Stimulated activated CD4-positive, alpha-beta T cell treated with anti-CD3 and anti-CD28 coated beads, Interleukin-1b, Interleukin-23, amount 100 ng/mL, for 24 hours (primary cell): ENCODE measurements at places on chromosomes 1 and 21.

DNA sequence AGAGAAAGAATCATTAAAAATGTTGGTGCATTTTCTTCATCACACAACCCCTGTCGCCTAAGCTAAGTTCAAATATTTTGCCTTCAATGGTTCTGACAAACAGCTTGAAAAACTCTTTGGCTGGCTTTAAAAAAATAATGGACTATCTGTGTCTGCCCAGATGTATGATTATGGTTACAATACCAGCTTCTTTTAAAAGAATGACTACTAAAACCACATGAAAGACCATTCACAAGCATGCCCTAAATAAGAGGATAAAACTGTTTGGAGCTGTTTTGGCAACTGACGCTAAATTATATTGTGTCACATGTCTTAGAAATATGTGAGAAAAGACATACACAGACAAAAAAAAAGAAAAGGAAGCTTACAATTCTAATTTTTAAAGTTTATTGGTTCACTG, 23.7 kb upstream of the PLPPR4 start:
- no peak for DNase-seq

GRCh38 chr1:114075546-114076242, 78.0 kb downstream of the SYT6 start:
- no peak for DNase-seq

DNA sequence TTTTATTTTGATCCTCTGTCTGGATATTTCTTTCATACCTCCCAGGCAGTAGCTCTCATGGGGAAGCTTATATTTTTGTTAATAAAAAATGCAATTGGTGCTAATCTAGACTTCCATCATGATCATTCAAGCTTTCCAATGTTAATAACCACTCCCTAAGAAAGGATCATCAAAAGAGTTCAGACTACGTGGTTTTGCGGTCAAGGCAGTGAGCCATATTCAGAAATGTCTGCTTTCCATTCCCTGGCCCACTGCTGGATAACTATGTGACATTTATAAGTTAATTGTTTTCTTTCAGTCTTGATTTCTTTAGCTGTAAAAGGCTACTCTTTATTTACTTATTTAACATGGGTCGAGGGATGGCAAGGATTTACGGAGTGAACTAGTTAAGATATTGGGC, 414.6 kb downstream of the LMO4 start:
- no peak for DNase-seq

GRCh38 chr1:209458921-209459320, 124.6 kb upstream of the CAMK1G start:
- DNase-seq: no peak

DNA sequence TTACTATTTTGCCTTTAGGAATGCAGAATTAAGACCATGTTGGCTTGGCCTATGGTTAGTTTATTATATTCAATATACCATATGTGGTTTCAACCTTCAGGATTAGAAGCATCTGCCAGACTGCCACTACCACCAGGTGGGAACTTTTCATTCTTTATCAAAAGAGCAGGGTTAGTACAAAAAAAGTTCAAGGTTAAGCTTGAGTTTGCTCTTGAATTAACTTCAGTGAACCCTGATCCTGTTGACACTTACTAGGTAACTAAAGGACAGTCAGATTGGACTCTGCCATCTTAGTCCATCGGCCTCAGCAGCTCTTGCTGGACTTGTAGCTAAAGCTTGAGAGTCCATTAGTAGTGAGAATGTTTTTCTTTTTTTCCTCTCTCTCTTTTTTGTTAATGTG, 22.1 kb downstream of the CLIC4 start:
- DNase-seq: no peak

DNA sequence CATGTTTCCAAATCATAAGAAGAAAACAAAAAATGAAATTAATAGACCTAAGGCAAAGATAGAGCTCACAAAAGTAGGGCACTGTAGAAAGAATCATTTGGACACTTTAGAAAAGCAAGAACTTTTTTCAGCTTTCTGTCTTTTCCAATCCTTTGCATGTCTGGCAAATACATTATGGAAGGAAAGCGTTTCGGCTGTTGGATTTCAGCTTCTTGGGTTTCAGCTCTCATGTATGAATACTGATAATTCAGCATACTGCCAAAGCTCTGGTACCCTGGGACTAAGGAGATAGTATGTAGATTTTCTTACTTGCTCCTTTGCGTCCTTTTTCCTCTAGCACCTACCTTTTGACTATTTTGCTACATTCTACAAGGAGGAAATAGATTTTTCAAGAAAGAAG, 375.9 kb downstream of the BRINP3 start:
- no peak for DNase-seq

- no peak for DNase-seq
These were observed 55.0 kb upstream of the ZNF326 start for GRCh38 chr1:89939693-89940438.

DNA sequence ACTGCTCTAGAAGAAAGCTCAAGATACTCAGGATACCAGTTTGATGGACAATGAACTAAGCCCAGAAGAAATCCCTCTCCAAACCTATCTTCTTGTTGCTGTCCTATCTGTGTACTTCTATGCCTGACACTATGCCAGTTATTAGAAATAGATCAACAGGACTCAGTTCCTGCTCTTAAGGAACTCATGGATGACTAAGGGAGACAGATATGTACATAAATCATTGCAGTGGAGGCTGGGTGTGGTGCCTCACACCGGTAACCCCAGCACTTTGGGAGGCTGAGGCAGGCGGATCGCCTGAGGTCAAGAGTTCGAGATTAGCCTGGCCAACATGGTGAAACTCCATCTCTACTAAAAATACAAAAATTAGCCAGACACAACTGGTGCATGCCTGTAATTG, 42.4 kb upstream of the AK4 start:
- no peak for DNase-seq

DNA sequence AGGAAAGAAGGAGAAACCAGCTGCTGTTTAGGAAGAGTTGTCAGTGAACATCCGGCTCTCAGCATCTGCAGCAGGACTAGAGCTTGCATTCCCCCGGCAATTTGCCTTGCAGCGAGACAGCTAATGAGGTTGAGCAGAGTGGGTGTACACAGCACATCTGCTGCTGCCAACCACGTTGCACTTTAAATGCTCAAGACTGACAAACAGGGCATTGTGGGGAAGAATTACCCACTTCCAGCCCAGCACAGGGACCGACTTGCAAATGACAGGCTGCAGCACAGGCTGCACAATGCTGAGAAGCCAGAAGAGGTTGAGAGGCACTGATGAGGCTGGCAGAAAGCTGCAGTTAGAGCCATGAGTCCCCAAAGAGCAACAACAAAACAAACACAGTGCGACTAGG, 47.5 kb upstream of the PLA2G2C start:
- DNase-seq: no peak

DNA sequence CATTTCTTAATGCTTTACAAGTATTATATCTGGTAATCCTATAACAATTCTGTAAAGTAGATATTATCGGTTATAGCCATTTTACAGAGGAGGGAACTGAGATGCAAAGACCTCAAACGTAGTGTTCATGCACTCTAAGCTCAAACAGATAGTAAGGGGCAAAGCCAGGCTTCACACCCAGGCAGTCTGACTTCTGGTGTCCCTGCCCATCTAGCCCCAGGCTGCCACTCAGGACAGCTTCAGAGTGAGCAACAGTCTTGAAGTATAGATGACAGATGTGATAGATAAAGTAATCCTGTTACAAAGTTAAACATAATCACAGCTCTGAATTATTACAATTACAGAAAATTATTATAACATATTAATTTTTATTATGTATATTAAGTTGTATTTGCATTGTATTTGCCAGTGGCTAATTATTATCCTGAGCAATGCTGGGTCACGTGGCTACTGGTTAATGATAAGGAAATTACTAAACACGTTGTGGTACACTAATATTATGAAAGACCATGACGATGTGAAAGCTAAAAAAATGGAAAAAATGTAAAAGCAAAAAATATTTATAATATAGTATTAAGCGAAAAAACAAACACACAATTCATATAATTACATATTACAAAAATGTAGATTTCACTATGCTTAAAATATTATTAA, 6.1 kb upstream of the TRAF3IP3 start:
- no peak for DNase-seq

DNA sequence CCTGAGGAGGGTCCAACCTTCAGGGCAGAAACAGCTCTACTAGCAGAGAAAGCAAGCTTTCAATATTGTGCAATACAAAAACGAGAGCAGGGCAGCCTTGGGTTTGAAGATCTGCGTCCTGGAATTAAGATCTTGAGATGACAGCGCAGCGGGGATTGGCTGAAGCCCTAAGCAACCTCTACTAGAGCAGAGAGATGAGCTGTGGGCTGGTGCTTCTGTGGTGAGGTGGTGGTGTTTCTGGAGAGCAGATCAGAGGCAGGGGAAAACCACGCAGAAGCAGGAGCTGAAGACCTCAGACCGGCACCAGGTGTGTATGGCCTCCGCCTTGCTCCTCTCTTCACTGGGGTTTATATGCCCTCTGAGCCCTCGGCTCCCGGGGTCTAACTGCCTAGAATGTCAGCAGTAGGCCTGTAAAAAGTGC, 12.5 kb downstream of the TRAF3IP3 start:
- peak; percentile 80 for DNase-seq

GRCh38 chr21:25313829-25314228, 293.5 kb downstream of the MRPL39 start:
- DNase-seq: no peak

- DNase-seq: no peak
These were observed 62.3 kb downstream of the DHRS3 start for GRCh38 chr1:12555411-12556367.

GRCh38 chr1:233373226-233373625, 45.7 kb downstream of the MAP3K21 start:
- no peak for DNase-seq

DNA sequence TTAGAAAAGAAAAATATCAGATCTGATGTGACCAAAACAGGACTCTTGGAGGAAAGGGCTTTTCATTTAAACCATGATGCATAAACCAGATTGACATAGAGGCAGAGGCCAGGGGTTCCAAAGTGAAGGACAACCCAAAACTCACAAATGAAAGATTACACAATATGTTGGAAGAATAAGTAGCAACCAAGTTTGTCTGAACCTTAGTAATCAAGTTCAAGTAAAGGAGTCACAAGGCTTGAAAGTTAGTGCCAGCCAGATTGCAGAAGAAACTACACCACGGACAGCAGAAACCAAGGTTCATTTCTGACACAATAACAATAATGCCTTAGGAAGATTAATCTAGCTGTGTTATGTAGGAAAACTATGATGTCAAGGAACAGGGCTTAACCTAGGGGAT, 124.6 kb downstream of the ZC3H11B start:
- no peak for DNase-seq

GRCh38 chr1:83548311-83548710, 450.6 kb downstream of the TTLL7 start:
- no peak for DNase-seq
